Upper lobe of left lung (tissue), 6 donors: ENCODE measurements at places on chromosomes 7 and 10. TPM values are rescaled to one million over a fixed set of nuclear protein-coding genes. Genes with fewer than 3 reads are reported as not detected.

DNA sequence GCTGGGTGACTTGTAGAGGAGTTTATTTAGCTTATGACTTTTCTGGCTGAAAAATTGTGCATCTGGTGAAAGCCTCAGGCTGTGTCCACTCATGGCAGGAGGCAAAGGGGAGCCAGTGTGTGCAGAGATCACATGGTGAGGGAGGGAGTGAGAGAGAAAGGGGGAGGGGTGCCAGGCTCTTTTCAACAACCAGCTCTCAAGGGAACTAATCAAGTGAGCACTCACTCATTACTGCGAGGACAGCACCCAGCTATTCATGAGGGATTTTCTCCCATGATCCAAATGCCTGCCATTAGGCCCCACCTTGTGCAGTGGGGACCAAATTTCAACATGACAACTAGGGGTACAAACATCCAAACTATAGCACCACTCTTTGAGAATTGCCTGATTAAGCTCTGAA lies 590.2 kb downstream of the MAGI2 start:
- no peaks in the 10 kb centered on the region for H3K36me3 ChIP-seq
- H3K4me1 ChIP-seq = no peaks in the 10 kb centered on the region
- no peak overlapping the region for H3K4me3 ChIP-seq
- no peaks in the 10 kb centered on the region for H3K27me3 ChIP-seq
- DNase-seq = no peak

- no peaks in the 10 kb centered on the region for H3K27me3 ChIP-seq
- H3K36me3 ChIP-seq = no peaks in the 10 kb centered on the region
- H3K27ac ChIP-seq = no peak overlapping the region
- DNase-seq = no peak
- no peak overlapping the region for H3K4me3 ChIP-seq
These were observed 130.4 kb downstream of the CUL2 start for GRCh38 chr10:34959786-34960185.

The NYAP1 gene
- total RNA-seq = 1.4 TPM

- DNase-seq = no peak
- no peaks in the 10 kb centered on the region for H3K27me3 ChIP-seq
- peaks cover 60% of the 10 kb centered on the region for H3K4me1 ChIP-seq
- no peak overlapping the region for H3K27ac ChIP-seq
These were observed 46.5 kb downstream of the INPP5A start for GRCh38 chr10:132584081-132584480.

GRCh38 chr10:100303724-100304319 lies 17.3 kb upstream of the BLOC1S2 start:
- no peaks in the 10 kb centered on the region for H3K4me1 ChIP-seq
- H3K27me3 ChIP-seq = no peaks in the 10 kb centered on the region
- no peaks in the 10 kb centered on the region for H3K36me3 ChIP-seq
- DNase-seq = no peak
- H3K27ac ChIP-seq = no peak overlapping the region

- H3K36me3 ChIP-seq = no peaks in the 10 kb centered on the region
- DNase-seq = no peak
- H3K27me3 ChIP-seq = no peaks in the 10 kb centered on the region
- no peak overlapping the region for H3K27ac ChIP-seq
These were observed 526.7 kb upstream of the LRRN3 start for GRCh38 chr7:110564246-110564645.

- no peaks in the 10 kb centered on the region for H3K4me1 ChIP-seq
- H3K27me3 ChIP-seq = no peaks in the 10 kb centered on the region
- H3K4me3 ChIP-seq = no peak overlapping the region
- H3K27ac ChIP-seq = no peak overlapping the region
- no peaks in the 10 kb centered on the region for H3K36me3 ChIP-seq
These were observed 49.2 kb upstream of the MGMT start for GRCh38 chr10:129417870-129418269.

DNA sequence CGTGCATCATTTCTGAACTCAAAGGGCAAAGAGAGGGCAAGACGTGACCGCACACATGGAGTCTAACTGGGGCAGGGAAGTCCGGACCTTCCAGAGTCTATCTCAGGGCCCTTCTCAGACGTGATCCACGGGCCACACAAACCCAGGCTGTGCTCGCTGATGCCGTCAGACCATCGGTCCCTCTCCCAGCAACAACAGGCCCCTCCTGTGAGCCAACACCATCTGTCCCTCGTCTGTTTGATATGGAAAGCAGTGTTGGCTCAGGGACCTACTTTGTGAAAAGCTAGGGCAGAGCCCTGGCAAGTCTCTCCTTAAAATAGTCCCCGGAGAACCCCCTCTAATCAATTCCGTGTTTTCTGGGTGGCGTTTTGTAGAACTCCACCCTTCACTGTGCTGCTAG lies 208.8 kb downstream of the TCERG1L start:
- no peak overlapping the region for H3K27ac ChIP-seq
- H3K36me3 ChIP-seq = no peaks in the 10 kb centered on the region
- no peak overlapping the region for H3K4me3 ChIP-seq
- no peak for DNase-seq

DNA sequence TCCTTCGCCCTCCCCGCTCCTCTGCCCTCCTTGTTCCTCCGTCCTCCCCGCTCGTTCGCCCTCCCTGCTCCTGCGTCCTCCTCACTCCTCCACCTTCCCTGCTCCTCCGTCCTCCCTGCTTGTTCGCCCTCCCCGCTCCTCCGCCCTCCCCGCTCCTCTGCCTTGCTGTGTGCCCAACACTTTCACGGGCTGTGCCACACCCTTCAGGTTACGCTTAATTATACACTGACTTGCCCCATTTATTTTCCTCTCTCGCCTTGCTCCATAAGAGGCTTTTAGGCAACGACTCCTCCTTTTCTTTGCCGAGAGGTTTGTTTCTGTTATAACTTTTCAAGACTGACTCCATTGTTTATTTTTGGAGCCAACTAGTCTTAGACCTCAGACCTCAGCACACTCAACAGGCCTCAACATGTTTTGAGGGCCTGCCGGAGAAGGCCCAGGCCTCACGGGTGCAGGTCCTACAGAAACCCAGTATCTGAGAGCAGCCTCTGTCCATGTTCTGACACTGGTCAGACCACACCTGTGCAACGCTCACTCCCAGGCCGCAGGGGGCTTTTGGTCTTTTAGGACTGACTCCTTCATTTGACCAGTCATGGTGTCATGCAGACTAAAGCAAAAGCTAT lies 18.2 kb upstream of the PRKAG2 start:
- H3K27ac ChIP-seq = no peak overlapping the region
- H3K27me3 ChIP-seq = no peaks in the 10 kb centered on the region
- DNase-seq = peak; percentile 57
- no peaks in the 10 kb centered on the region for H3K36me3 ChIP-seq
- peaks cover 3% of the 10 kb centered on the region for H3K4me1 ChIP-seq
- no peak overlapping the region for H3K4me3 ChIP-seq

DNA sequence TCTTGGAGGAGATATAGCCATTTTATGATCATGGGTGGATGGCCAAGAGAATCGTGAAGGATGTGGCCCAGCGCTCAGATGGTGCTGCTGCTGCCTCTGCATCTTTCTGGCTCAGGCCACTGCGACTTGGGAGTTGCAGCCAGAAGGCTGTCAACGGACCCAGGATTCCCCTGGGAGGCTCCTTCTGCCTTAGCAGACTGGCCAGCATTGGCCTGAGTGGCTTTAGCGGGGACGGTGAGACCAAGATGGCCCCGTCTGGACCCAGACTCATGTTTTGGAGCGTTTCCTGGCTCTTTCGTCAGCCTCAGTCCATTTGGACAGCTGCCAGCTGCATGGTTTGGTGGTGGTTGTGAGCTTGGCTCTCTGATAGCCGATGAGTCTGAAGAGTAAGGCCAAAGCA lies 97.2 kb downstream of the GALNT17 start:
- no peaks in the 10 kb centered on the region for H3K27me3 ChIP-seq
- H3K4me1 ChIP-seq = no peaks in the 10 kb centered on the region
- DNase-seq = no peak
- no peak overlapping the region for H3K4me3 ChIP-seq
- no peak overlapping the region for H3K27ac ChIP-seq
- H3K36me3 ChIP-seq = no peaks in the 10 kb centered on the region

- H3K4me3 ChIP-seq = no peak overlapping the region
- H3K36me3 ChIP-seq = no peaks in the 10 kb centered on the region
- no peaks in the 10 kb centered on the region for H3K27me3 ChIP-seq
- DNase-seq = no peak
These were observed 97.3 kb downstream of the PPP1R9A start for GRCh38 chr7:95004618-95005247.

- H3K27ac ChIP-seq = peak overlapping the region; percentile 94
- H3K36me3 ChIP-seq = peaks cover 39% of the 10 kb centered on the region
- no peak for DNase-seq
- H3K4me1 ChIP-seq = peaks cover 44% of the 10 kb centered on the region
- H3K27me3 ChIP-seq = no peaks in the 10 kb centered on the region
These were observed 1.2 kb downstream of the NFKB2 start for GRCh38 chr10:102396730-102397151.

The IQCE gene
- total RNA-seq = 33.4 TPM

- no peaks in the 10 kb centered on the region for H3K27me3 ChIP-seq
- H3K4me1 ChIP-seq = no peaks in the 10 kb centered on the region
- no peak for DNase-seq
- no peak overlapping the region for H3K4me3 ChIP-seq
- H3K36me3 ChIP-seq = no peaks in the 10 kb centered on the region
These were observed 25.3 kb downstream of the VWDE start for GRCh38 chr7:12378389-12378788.

The BAIAP2L1 gene
- 22.3 TPM for total RNA-seq

DNA sequence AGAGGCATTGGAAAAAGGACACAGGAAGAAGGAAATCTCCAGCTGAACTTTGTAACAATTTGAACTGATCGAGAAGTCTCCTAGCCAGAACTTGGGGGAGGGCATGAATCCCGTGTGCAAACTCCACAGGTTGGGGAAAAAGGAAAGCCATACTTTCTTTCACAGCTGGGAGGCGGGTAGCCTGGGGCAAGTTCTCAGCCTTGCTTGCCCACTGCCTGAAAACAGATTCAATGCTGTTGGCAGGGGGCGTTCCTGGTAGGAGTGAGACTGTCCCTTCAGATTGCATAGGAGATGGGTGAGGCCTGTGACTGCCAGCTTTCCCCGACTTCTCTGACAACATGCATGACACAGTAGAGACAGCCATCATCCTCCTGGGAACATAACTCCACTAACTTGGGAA lies 289.1 kb upstream of the PHF14 start:
- DNase-seq = no peak
- no peak overlapping the region for H3K27ac ChIP-seq
- H3K4me3 ChIP-seq = no peak overlapping the region
- no peaks in the 10 kb centered on the region for H3K4me1 ChIP-seq
- no peaks in the 10 kb centered on the region for H3K36me3 ChIP-seq

DNA sequence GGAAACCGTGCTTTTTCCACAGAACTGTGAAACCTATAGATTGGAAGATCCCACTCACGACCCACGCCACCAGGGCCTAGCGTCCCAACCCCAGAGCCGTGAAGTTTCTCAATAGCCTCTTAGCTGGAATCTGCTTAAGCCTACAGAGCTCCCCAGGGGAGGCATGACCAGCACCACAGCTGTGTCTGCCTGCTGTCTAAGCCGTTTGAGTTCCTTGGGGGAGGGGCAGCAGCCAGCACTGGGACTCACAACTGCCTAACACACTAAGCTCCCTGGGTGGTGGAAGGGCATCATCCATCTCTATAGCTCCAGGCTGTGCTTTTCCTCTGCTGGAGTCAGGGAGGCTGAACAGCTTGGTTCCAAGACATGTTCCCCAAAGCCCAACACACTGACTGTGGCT lies 26.0 kb upstream of the TMEM140 start:
- no peak overlapping the region for H3K27ac ChIP-seq
- no peaks in the 10 kb centered on the region for H3K4me1 ChIP-seq
- H3K36me3 ChIP-seq = no peaks in the 10 kb centered on the region
- no peaks in the 10 kb centered on the region for H3K27me3 ChIP-seq
- no peak for DNase-seq

The GPR146 gene
- 29.9 TPM for total RNA-seq

- no peak for DNase-seq
- no peak overlapping the region for H3K27ac ChIP-seq
- no peaks in the 10 kb centered on the region for H3K36me3 ChIP-seq
- H3K4me1 ChIP-seq = no peaks in the 10 kb centered on the region
- H3K27me3 ChIP-seq = no peaks in the 10 kb centered on the region
These were observed 33.9 kb upstream of the MKX start for GRCh38 chr10:27779462-27780015.

DNA sequence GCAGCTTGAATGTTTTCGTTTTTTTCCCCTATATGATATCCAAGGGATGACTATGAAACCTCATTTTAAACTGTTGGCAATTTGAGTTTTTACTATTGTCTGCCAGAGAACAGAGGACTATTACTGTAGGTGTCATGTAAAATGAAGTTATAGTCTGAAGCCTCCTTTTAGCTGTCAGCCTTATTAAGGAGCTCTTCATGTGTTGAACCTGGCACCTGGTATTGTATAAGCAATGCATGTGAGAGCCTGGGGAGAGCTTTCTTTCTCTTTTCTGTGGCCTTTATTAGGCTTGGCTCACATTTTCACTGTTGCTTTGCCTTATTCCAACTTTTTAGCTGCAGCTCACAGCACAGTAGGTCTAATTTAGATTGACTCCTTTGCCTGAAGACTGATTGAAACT lies 119.1 kb upstream of the FOXP2 start:
- no peaks in the 10 kb centered on the region for H3K36me3 ChIP-seq
- no peaks in the 10 kb centered on the region for H3K4me1 ChIP-seq
- no peak overlapping the region for H3K27ac ChIP-seq
- DNase-seq = no peak
- H3K4me3 ChIP-seq = no peak overlapping the region

The TRIM4 gene
- 50.3 TPM for total RNA-seq

The PTPN20 gene
- total RNA-seq = 1.8 TPM

The MYO1G gene
- 28.4 TPM for total RNA-seq

- no peak overlapping the region for H3K27ac ChIP-seq
- no peaks in the 10 kb centered on the region for H3K4me1 ChIP-seq
- H3K4me3 ChIP-seq = no peak overlapping the region
- no peak for DNase-seq
- H3K27me3 ChIP-seq = no peaks in the 10 kb centered on the region
- H3K36me3 ChIP-seq = no peaks in the 10 kb centered on the region
These were observed 1340.4 kb downstream of the XPNPEP1 start for GRCh38 chr10:108582888-108583287.

GRCh38 chr10:16155834-16156233 lies 281.0 kb upstream of the PTER start:
- H3K27me3 ChIP-seq = no peaks in the 10 kb centered on the region
- H3K4me1 ChIP-seq = no peaks in the 10 kb centered on the region
- no peaks in the 10 kb centered on the region for H3K36me3 ChIP-seq
- H3K27ac ChIP-seq = no peak overlapping the region
- H3K4me3 ChIP-seq = no peak overlapping the region

The ACHE gene
- total RNA-seq = 1.8 TPM

The TMEM178B gene
- total RNA-seq = 0.34 TPM

The EPHA1 gene
- total RNA-seq = 5.3 TPM

The CPVL gene
- total RNA-seq = 47.4 TPM

DNA sequence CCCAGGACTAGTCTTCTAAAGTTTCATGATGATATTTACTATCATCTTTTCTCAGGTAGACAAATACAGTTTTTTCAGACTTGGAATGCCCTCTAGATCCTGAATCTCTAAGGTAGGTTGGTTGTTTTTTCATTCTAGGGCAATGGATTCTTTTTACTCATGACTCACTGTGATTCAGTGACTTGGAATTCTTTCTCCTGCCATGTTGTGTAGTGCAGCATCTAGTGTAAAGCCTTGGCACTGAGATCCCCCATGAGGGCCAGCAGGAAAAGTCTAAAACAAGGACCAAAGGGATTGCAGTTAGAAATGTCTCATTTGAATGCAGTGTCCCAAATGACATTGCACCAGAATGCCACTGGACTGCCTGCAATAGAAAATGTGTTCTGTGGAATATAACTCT lies 430.4 kb downstream of the NEBL start:
- no peak overlapping the region for H3K4me3 ChIP-seq
- no peaks in the 10 kb centered on the region for H3K36me3 ChIP-seq
- no peaks in the 10 kb centered on the region for H3K27me3 ChIP-seq
- H3K27ac ChIP-seq = no peak overlapping the region
- DNase-seq = no peak
- H3K4me1 ChIP-seq = no peaks in the 10 kb centered on the region
